NCI-H82 (cell line): ENCODE measurements at places on chromosomes 13 and 19.

- DNase-seq = peak; percentile 17
Observed at GRCh38 chr19:39237200-39238184, 7.3 kb downstream of the IFNL3 start.

GRCh38 chr13:50459046-50459445 lies 384.4 kb downstream of the DLEU7 start:
- no peak for DNase-seq

- DNase-seq = peak; percentile 34
Observed at GRCh38 chr19:38781058-38781457, 7.7 kb upstream of the LGALS7 start.

DNA sequence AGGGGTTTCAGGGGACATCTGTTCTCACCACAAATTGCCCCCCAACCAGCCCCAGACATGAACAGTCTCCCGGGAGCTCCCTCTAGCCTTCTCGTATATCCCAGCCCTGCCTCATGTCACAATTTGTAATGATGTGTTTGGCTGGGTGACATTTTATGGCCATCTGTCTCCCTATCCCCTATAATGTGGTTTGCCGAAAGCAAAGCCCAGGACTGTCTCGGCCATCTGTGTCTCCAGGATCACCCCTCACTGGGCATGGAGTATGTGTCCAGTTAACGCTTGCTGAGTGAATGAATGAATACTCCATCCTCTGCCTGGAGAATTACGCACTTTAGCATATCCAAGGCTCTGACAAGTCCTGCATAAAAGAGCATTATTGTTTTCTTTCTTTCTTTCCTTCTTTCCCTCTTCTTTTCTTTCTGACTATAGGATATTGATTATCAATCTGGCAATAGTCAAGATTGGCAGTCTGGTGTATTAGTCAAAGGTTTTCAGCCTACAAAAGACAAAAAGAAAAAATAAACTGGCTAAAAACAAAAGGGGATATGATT lies 15.1 kb downstream of the HPN start:
- peak; percentile 77 for DNase-seq

DNA sequence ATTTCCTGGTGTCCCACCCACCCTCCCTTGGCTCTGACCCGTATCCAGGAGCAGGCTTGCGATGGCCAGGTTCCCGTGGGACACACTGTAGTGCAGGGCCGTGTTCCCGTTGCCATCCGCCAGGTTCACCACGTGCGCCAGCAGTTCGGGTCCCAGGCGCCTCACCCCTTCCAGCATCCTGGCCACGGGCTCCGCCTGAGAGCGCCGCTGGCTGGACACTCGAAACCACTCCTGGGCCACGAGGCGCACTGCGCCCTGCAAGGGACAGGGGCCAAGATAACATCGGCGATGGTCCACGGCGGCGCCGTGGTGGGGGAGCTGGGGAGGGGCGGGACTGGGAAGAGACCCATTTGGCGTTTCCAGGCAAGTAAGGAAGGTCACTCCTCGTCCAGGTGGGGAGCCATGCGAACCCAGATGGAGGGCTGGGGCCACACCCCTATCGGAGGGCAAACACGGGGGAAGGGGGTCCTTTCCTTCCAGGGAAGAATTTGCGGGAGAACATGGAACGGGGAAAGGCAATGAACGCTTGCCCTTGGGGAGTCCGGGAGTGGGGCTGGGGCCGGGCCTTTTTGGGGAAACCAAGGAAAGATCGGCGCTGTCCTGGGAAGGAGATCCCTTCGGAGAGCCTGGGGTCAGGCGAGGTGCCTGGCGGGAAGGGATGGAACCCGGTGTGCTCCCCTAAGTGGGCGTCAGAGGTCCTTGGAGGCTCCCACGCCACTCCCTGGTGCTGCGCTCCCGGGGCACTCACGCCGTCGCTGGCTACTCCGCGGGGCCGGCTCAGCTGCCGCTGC lies 9.9 kb downstream of the KANK3 start:
- no peak for DNase-seq

GRCh38 chr19:33660410-33661124 lies 38.8 kb downstream of the CHST8 start:
- no peak for DNase-seq

DNA sequence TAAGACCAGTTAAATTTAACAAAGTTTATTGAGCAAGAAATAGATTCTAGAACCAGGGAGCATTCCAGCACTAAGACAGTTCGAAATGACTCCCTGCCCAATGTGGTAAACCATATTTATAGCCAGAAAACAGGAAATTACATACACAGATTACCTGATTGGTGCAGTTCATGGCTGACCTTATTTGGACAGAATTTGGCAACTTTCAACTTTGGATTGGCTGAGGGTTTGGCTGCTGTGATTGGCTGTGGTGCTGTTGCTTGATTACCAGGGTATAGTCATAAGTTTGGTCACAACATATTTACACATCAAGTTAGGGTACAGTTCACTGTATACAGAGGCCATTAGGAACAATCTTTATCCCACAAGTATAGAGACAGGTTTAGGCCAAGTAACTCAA lies 984.8 kb upstream of the MIR17HG start:
- DNase-seq = no peak

DNA sequence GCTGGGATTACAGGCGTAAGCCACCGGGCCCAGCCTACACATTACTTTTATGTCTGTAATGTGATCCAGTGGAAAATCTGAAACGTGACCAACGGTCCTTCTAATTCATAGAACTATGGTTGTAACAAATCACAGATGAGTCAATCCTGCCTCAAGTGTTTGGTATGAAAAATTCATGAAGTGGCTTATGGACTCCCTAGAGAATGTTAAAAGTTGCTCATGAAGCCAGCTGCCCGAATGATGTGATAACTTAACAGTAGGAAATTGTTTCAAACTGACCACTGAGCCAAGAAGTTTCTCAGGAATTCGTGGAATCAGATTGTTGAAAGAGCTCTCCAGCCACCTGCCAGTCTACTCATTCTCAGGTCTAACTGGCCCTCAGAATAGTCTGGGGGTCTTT lies 59.4 kb upstream of the FARP1 start:
- DNase-seq = no peak

GRCh38 chr19:11180346-11180745 lies 17.0 kb downstream of the KANK2 start:
- no peak for DNase-seq
